Epithelial cell of esophagus (primary cell): ENCODE measurements at places on chromosomes 16 and 17.

GRCh38 chr16:55888546-55888945 lies 13.4 kb upstream of the CES5A start:
- no peak for DNase-seq

DNA sequence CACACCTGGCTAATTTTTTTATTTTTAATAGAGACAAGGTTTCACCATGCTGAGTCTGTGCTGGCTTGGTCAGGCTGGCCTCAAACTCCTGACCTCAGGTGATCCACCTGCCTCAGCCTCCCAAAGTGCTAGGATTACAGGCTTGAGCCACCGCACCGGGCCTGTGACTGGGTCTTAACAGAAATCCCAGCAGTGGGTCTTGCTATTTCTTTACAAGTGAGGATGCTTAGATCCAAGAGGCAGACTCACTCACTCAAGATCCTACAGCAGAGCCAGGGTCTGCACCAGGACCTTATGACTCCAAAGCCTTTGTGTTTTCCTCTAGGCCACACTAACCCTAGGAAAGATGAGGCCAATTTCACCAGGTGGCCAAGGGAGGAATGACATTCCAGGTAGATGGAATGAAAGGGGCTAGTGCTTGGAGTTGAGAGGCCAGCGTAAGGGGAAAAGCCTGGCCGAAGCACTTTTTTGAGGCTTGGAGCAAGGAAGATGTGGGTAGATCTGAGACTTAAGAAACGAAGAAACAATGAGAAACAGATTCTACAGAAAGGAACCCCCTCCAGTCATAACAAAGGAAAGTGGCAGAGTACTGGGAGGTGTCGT lies 5.7 kb upstream of the STAT5A start:
- DNase-seq = no peak

DNA sequence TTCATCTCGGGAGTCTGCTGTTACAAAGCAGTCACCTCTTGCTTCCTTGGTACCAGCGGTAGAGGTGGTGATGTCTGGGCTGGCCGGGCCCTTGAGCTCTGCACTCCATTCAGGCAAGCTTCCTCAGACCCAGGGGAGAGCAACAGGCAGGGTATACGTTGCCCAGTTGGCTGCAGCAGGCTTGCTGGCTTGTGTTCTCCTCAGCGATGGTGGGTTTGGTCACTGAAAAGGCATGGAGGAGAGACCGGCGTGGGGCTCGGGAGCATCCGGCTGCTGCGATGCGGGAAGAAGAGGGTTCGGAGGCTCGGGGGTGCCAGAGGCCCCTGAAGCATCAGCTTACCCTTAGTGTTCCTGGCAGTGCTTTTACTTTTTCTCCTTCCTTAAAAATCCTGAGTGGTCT lies 25.8 kb downstream of the SAP30BP start:
- no peak for DNase-seq

- DNase-seq = no peak
Observed at GRCh38 chr16:583815-584591, 5.9 kb upstream of the RAB40C start.

GRCh38 chr16:11783319-11784037 lies 13.6 kb downstream of the ZC3H7A start:
- peak; percentile 41 for DNase-seq

DNA sequence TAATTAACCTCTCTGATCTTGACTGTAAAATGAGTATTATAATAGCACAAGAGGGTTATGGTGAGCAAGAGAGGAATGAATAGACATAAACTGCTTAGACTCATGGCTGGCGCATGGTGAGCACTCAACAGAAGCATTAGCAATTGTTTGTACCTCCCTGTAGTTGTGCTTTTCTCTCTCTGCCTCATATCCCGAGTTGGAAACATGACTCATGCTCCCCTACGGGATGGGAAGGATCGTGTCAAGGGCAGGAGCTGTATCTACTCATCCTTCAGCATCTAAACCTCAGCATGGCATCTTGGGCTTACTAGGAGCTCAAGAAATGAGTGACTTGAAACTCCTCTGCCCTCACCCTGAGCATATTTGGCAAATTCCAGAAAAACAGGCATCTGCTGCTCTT lies 299.6 kb downstream of the MAP2K4 start:
- DNase-seq = no peak

DNA sequence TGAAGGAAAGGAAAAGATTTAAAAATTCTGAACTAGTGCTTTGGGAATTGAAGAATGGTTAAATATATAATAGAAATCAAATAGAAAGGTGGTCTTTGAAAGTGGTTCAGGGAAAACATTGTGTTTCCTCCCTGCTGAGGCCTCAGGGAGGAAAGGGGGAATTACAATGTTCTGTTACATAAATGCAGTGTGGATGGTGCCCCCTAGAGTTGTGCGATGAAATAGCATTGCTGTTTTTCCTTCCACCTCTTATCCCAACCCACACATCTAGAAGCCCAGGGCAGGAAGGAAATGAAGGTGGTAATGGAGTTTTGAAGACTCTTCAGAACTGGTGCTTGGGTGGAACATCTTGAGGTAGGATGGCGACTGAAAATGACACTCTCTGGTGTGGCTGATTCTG lies 6.4 kb upstream of the TOX3 start:
- DNase-seq = no peak

GRCh38 chr17:45982791-45983613 lies 16.0 kb upstream of the STH start:
- DNase-seq = no peak

DNA sequence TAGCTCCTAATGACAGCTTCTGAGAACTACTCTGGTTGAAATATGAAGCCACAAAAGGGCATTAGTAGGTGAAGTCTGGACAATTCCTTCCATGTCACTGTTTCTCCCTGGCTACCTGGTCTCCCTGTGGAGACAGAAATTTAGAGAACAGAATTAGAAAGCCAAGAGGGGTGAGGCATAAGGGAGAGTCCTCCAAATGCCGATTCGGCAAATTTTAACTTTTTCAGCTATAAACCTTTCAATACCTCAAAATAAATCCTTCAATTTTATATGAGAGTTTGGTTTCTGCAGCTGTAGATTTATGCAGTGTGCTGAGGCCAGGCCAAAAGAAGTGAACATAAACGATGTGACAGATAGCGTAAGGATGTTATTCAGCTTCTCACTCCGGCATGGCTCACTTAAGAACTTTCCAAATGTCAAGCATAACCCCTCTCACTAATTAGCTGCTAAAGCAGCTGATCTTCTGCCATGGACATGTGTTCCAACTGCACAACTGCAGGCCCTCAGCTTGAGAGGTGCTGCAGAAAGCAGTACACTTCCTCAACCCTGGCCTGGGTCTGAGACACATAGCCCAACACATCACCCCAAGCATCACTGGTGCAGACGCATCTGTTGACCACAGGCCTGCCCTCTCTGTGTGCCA lies 247.9 kb upstream of the SOX9 start:
- no peak for DNase-seq

- no peak for DNase-seq
Observed at GRCh38 chr17:8925808-8926207, 39.7 kb downstream of the PIK3R5 start.

GRCh38 chr17:63827801-63828221 lies 348 bp upstream of the FTSJ3 start:
- no peak for DNase-seq

DNA sequence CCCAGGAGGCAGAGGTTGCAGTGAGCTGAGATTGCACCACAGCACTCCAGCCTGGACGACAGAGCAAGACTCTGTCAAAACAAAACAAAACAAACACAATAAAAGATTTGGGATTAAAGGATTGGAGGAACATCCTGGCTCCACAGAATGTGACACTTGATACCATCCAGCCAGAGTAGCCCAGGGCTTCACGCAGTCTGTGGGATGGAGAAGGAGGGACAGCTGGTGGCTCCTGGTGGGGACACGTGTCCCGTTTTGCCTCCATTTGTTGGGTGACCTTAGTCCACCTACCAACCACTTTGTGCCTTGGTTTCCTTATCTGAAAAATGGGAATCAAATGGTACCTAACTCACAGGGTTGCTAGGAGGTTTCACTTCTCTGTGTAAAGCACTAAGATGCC lies 12.4 kb upstream of the CYB561 start:
- no peak for DNase-seq

DNA sequence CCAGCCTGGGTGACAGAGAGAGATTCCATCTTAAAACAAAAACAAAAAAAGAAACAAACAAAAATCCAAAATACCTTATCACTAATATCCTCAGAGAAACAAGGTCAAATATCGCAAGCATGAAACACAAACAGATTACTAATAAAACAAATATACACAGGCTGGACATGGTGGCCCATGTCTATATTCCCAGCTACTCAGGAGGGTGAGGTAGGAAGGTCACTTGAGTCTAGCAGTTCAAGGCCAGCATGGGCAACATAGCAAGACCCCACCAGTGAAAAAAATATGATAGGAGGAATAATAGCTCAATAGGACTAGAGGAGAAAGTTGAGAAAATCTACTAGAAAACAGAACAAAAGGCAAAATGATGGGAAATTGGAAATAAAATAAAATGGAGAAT lies 6.9 kb upstream of the ALOX15B start:
- DNase-seq = no peak

- no peak for DNase-seq
Observed at GRCh38 chr16:4625560-4626159, 1.0 kb downstream of the MGRN1 start.

DNA sequence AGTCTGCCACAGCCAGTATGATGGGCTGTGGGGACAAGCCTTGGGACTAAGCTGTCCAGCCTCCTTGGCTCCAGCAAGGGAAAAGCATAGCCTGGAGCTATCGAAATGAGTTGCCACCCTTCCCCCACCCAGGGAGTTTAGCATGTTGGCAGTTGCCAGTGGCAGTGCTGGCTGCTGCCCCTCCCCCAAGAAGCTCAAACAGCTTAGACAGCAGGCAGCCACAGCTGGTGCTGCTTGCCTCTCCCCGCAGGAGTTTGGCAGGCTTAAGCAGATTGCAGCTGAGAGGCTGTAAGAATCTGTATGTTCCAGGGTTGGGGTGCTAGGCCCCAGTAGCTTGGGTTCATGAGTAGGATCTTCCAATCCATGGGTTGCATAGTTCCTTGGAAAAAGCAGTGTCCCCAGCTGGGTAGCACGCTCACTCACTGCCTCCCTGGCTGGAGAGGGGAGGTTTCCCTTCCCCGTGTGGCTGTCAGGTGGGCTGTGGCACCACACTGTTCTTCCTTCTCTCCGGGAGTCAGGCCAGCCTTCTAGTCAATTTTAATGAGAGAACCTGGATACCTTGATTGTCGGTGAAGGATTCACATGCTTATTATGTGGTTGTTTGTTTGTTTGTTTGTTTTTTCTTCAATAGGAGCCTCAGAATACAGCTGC lies 506.1 kb downstream of the CDH11 start:
- peak; percentile 8 for DNase-seq

DNA sequence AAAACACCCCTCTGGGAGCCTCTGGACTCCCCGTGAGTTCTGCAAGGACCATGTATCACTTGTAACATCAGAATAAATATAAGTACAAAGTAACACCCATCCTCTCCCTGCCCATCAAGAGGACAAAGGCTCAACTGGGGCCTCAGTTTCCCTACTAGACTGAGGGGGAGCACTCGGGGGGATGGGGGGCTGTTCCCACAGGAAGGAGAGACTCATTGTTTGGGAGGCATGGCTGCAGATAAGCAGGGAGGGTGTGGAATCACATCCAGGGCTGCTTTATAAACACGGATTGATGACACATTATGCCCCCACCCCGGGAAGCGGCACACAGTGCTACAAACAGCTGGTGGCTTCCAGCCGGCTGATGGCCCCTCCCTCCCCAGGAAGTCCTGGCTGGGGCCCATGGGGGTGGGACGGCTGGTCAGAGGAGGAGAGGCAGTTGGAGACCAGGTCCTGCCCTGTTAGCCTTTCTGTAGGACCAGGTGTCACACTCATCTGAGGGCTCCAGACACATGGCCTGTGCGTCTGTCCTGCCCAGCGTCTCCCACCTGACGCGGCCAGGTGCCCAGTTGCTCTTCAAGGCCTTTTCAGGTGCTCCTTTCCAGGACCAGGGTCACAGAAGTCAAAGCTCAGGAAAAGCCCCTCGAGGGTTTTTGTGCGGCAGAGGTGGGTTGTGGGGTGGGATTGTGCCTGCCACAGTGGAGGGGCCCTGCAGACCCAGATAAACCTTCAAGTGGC lies 1.3 kb upstream of the MPG start:
- DNase-seq = peak; percentile 65

- peak; percentile 82 for DNase-seq
Observed at GRCh38 chr17:82051776-82052637, at the start of the genes GPS1 and RFNG. Gene GPS1, plus strand, starts transcription at chr17:82051898. Its CDS starts 34 bp downstream, at chr17:82051932. Gene RFNG, minus strand, starts transcription at chr17:82051811. Its CDS starts 45 bp downstream, at chr17:82051766.

- no peak for DNase-seq
Observed at GRCh38 chr17:39562976-39563375, 44.7 kb downstream of the NEUROD2 start.

DNA sequence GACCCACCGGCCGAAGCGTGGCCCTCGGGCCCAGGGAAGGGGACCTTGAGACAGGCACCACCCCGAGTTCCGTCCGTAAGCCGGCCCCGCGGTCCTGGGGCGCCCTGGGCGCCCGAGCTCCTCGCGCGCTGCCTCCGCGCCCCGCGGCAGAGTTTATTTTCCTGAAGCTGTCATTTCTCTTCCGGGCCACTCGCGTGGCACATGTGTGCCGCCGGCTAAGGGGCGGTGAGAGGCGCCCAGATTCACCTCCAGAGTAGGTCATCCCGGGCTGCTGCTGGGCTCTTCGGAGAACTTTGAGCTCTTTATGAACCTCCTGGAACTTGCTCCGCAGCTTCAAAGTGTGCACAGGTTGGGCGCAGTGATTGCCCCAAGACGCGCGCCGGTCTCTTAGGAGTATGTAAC lies 489 bp downstream of the ZC3H18 start:
- DNase-seq = peak; percentile 40

- DNase-seq = no peak
Observed at GRCh38 chr17:9053406-9053805, 32.1 kb downstream of the NTN1 start.

GRCh38 chr17:73798111-73798748 lies 154.0 kb upstream of the SDK2 start:
- peak; percentile 52 for DNase-seq

DNA sequence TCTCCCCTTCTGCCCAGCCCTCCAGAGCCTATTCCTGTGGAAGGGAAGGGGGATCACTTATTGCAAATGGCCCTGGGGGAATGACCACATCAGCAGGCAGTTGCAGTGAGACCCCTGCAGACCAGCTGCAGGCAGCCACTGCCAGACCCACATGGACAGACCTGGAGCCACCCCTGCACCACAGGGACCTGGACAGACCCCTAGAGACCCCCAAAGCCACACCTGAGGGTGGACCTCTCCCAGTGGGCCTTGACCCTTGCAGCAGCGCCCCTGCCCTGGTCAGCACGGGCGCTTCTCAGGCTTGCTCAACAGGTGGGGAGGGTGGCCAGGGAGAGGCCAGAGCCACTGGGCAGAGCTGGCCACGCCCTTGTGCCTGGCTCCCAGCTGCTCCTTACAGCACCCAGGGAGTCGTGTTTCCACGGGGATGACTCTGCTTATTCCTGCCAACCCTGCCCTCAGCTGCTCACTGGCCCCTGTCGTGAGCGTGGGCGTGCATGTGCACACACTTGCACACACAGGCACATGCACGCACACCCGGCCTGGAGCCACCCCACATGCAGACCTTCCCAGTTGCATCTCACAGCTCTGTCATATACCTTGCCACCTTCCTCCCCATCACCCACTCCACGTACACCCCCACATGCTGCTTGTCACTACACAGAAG lies 1.3 kb upstream of the SCN4A start:
- peak; percentile 53 for DNase-seq

- DNase-seq = peak; percentile 12
Observed at GRCh38 chr16:60674241-60674640, 1362.0 kb downstream of the CDH8 start.

GRCh38 chr17:73288534-73289302 lies 23.1 kb downstream of the CDC42EP4 start:
- no peak for DNase-seq

GRCh38 chr17:28335201-28335958 lies at the start of the genes IFT20 and TNFAIP1:
Gene IFT20, minus strand, starts transcription at chr17:28335472. Its CDS starts 3,487 bp downstream, at chr17:28331985.
Gene TNFAIP1, plus strand, starts transcription at chr17:28335761. Its CDS starts 3,761 bp downstream, at chr17:28339522.
- peak; percentile 100 for DNase-seq
